ENCODE measurements at places on chromosomes 2 and 18.

- DNase-seq = no peak
These were observed 88.0 kb downstream of the ITGB1BP1 start for GRCh38 chr2:9335322-9335832.

DNA sequence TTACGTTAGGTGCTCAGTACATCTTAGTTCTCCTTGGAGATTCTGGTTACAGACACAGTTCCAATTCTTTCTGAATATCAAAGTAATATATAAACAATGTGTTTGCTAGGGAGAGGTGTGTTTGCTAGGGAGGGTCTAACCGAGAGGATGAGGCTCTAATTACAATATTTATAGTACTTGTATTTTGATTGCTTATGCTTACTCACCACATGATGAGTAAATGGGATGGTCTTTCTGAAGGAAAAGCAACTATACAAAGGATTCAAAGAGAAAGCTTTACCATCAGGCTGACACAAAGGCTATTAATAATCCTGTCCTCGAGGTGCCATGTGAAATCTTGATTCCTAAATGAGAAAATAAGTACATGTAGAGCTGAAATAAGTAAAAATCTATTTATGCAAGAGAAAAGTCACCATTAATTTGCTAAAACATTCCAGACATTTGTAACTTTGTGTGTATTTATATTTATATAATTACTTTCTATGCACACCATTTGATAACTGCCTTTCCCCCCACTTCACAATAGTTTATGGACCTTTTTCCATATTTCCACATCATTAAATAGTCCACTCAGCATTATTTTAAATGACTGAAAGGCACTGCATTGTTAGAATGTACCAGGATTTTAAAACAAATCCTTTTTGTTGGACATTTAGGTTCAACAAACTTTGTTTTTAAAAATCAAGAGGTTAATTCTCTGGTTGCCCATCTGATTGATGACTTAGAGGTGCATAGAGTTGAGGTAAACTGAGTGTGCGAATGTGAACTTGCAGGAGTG, 94.5 kb upstream of the FN1 start:
- no peak for DNase-seq

DNA sequence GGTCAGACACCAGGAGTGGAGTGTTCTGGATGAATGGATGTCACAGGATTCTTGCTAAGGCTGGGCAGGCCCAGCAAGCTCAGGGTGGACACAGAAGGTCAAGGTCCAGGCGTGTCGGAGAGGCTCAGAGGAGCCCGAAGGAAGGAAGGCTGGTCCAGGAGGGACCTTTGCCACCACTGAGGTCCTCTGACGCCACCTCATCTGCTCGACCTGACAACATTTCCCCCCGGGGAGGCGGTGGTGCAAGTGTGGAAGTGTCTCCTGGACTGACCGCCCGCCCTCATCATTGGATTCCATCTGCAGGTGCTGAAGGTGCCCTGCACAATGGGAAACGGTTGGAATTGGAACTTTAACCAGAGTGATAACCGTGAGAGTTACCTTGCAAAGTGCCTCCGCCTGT, 124.6 kb downstream of the RTP5 start:
- no peak for DNase-seq

- DNase-seq = no peak
These were observed 1130.1 kb upstream of the CELF4 start for GRCh38 chr18:38695559-38696280.

DNA sequence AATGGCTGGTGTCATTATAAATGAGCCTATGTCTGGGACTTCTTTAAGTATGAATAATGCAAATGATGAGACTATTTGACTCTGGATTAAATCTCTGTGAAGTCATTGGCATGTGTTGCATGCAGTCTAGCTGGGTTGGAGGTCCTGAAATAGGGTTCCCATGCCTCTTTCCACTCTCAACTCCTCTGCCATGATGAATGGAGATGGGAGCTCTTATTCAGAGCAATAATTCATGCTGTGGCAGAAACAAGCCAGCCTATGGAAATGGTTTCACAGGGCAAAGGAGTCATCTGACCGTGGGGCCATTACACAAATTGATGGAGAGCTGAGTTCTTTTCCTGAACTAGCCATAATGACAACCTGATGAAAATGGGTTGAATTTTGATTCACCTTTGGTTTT, 15.5 kb upstream of the CCDC195 start:
- DNase-seq = no peak

All from HuH-7 (cell line).